ENCODE measurements at places on chromosomes 11 and 22.

DNA sequence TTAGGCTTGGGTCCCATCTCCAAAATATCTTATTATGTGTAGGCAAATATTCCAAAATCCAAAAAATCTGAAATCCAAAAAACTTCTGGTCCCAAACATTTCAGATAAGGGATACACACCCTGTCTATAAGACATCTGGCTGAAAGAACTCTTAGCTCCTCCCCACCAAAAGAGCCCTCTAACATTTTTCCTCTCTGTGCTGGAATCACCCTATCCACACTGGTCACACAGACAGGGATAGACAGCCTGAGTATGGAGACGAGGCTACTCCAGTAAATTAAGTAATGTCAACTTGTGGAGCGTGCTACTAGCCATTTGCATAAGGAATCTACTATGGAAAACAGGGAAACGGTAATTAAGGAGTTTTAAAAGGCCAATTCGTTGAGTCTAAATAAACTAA lies 24.9 kb downstream of the ATP6V1E1 start:
- DNase-seq: no peak

DNA sequence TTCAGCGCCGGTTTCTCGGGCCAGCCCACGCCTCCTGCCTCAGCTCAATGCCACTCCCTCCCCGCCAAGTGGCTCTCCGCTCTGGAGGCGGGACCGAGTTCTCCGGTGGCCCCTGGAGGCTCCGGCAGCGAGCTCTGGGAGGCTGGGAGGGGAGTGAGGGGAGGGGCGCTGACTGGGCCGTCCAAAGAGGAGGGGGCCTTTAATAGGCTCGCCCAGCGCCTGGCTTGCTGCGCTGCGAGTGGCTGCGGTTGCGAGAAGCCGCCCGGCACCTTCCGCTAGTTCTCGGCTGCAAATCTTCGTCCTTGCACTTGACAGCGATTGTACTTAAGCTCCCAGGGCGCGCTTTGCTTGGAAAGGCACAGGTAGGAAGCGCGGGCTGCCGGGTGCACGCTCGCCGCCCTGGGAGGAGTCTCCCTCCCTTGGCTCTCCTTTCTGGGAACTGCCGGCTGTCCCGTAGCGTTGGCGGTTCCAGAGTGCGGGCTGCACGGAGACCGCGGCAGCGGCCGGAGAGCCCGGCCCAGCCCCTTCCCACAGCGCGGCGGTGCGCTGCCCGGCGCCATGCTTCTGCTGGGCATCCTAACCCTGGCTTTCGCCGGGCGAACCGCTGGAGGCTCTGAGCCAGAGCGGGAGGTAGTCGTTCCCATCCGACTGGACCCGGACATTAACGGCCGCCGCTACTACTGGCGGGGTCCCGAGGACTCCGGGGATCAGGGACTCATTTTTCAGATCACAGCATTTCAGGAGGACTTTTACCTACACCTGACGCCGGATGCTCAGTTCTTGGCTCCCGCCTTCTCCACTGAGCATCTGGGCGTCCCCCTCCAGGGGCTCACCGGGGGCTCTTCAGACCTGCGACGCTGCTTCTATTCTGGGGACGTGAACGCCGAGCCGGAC lies at the start of gene ADAMTS15:
TSS of gene ADAMTS15 (plus strand) at position 230 of the 894 bp plus-strand sequence. CDS start at position 559, 329 bp downstream.
- no peak for DNase-seq

GRCh38 chr11:111976767-111977145 lies 39.6 kb downstream of the DIXDC1 start:
- no peak for DNase-seq

DNA sequence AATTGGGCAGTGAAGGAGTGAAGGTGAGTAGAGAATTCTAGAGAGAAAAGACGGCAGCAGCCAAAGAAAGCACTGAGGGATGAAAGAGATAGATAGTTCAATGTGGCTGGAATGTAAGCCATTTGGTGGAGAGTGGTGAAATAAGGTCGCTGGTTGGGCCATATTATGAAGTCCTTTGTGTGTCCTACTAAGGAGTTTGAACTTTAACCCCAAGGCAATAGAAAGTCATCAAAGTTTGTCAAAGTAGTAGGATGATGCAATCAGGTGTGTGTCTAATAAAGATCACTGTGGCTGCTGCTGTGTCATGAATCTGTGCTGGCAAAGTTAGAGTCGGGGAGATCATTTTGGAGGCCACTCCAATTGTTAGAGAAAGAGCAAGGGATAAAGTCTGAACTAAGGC lies 18.7 kb downstream of the RNF121 start:
- DNase-seq: no peak

GRCh38 chr22:37521236-37521739 lies 2.1 kb upstream of the CARD10 start:
- no peak for DNase-seq

GRCh38 chr11:72704028-72704782 lies 30.0 kb upstream of the PDE2A start:
- no peak for DNase-seq

GRCh38 chr11:18704045-18704645 lies 5.6 kb downstream of the TMEM86A start:
- DNase-seq: no peak

GRCh38 chr22:26135806-26136205 lies 33.5 kb upstream of the SEZ6L start:
- no peak for DNase-seq

DNA sequence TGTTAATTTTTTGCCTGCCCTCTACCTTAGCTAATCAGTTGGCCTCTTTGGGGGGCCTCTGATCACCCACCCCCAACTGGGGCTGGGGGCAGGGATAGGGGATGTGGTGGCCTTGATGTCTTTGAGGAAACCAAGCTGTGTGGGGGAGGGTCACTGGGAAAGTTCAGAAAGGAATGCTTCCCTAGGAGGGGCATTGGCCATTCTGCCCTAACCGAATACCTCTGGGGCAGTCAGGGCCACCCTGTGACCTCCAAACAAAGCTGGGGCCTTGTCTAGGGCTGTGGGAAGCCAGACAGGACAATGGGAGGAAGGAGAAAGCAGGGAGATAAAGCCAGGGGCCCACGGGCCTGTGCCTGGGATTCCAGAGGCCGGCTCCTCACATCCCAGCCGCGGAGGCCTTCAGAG lies 97.5 kb downstream of the TSPAN18 start:
- no peak for DNase-seq

GRCh38 chr22:31577711-31578110 lies 81.4 kb downstream of the SFI1 start:
- peak; percentile 91 for DNase-seq

DNA sequence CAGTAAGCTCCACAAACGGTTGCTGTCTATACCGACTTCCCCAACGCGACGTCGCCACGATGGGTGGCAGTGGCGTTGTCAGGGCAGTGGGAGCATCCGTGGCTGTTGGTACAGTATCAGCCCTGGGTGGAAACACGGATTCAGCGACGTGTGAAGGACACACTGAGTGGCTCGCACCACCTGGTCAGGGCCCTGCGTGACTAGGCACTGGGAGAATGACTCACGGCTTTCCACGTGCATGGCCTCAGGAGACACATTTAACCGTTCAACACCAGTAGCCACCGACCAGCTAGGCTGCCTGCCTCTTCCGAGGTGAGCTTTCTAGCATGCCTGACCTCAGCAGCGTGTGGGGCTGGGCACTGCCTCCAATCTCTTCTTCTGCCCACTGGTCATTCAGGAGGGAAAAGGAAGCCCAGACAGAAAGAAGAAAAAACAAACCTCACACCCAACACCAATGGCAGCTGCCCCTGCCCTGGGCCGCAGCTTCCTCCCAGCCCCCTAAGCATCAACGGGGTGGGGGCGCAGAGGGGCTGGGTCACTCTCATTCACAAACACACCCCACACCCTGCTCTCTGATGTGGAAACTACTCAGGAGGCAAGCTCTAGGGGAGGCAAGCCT lies 59.0 kb downstream of the MYH9 start:
- no peak for DNase-seq

- no peak for DNase-seq
Measured at GRCh38 chr22:47280301-47280700, 517.9 kb downstream of the TBC1D22A start.

DNA sequence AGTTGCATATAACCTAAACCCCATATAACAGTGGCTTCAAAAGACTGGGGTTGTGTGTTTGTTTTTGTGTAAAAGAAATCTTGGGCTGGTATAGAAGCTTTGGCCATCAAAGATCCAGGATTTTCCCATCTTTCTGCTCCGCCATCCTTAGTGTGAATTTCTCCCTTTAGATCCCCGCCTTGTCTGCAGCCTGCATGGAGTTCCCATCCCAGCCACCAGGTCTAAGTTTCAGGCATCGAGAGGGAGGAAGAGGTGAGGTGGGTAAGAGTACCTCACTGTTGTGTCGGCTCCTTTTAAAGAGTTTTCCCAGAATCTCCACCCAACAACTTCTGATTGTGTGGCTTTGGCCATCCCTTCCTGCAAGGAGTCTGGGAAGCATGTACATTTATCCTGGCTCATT lies 195.5 kb upstream of the SORL1-AS1 start:
- DNase-seq: no peak

DNA sequence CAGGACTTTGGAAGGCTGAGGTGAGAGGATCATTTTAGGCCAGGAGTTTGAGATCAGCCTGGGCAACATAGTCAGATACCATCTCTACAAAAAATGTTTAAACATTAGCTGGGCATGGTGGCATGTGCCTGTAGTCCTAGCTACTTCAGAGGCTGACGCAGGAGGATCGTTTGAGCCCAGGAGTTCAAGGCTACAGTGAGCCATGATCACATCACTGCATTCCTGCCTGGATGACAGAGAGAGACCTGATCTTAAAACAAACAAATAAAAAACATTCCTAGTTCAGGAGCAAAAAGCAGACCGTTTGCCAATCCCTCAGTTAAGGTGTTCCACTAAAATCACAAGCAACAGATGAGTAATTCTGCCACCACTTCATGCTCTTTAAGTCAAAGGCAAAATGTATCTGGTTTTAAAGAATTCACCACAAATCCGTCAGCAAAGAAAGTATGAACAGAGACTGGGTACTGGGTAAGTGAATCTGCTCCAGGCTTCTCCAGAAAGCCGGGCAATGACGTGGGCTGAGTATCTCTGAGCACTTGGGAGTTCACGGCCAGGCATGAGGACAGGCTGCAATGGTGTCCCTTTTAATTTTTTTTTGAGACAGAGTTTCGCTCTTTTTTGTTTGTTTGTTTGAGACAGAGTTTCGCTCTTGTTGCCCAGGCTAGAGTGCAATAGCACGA lies 19.5 kb downstream of the CLTCL1 start:
- no peak for DNase-seq

- no peak for DNase-seq
Measured at GRCh38 chr11:719214-720016, 13.4 kb downstream of the EPS8L2 start.

GRCh38 chr11:8194956-8195355 lies 26.1 kb upstream of the RIC3 start:
- no peak for DNase-seq

DNA sequence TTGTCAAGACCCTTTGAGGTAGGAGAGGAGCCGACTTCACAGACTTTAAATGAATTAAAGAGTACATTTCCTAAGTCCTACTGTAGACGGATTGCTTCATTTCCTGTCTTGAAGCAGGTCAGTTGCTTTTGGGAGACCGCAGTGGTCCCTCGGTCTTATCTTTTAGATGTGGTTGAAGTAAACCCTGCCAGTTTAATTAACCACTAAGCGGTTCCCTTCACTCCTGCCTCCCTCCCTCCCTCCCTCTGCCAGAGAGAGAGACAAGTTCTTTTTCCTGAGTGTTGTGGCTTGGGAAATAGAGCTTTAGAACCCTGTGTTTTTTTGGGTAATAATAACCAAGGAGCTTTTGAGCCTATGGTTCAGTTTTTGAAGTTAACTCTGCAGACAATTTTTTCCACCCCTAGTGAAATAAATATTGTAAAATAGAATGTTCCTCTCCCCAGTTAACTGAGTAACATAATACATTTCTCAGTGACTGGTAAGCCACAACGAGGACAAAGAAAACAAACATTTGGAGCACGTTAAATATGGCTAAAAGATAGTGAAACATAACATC lies 147.5 kb downstream of the LDLRAD3 start:
- no peak for DNase-seq

DNA sequence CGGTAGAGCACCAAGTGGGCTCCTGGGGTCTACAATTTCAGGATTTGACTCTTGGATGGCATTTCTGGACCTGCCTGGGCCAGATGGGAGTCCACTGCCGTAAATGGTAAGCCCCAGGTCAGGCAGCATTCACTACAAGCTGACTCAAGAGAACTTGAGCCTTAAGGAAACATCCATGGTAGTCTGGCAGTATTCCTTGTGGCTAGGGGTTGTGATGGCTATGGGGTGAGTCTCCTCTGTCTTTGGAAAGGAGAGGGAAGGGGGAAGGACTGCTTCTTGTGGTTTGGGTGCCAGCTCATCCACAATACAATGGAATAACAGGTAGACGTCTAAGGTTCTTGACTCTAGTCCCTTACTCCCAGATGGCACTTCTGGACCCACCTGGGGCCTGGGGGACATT lies 32.3 kb upstream of the POU2AF2 start:
- no peak for DNase-seq

DNA sequence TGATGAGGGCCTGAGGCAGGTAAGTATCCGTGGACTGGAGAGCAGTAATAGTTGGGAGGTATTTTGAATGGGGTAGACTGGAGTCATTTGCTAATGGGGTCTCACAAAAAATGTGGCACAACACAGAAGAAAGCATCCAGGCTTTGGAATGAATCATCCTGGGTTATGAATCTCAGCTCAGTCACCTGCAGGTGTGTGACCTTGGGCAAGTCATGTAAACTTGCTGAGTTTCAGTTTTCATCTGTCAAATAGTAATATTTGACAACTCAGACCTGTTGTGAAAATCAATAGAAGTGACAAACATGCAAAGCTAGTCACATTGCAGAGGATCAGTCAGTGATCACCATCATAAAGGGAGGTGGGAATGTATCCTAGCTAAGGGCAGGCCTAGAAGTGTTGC lies 232.0 kb upstream of the TENM4 start:
- no peak for DNase-seq

DNA sequence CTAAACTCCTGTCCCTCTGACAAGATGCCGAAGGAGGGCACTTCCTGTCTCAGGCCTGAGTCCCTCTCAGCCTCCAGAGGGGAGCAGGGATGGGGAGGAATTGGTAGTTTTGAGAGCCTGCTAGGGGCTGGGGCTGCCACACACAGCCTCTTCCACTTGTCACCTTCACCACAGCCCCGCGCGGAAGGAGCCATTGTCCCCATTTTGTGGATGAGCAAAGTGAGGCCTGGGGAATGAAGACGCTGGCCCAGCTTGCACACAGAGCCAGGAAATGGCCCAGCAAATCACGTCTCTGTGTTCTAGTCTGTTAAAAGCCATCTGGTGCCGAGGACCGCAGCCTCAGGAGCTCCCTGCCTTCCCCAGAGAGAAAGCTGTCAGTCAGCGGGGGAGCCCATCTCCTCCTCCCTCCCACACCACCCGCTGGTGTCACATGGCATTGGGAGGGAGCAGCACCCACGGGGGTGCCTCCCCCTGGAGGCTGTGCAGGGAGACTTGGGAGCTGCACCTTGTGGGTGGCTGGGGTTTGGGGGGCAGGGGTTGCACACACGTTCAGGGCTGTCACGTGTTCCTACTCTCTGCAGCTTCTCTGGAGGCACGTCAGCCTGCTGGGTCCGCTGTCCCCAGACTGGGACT lies 34.6 kb downstream of the RASD2 start:
- no peak for DNase-seq

- DNase-seq: no peak
Measured at GRCh38 chr11:35841733-35842132, 102.1 kb upstream of the LDLRAD3 start.

- DNase-seq: no peak
Measured at GRCh38 chr22:23268877-23269276, 88.6 kb downstream of the BCR start.

- DNase-seq: no peak
Measured at GRCh38 chr11:61869429-61869707, 22.0 kb downstream of the FADS3 start.

GRCh38 chr11:8008212-8008611 lies 21.1 kb downstream of the EIF3F start:
- DNase-seq: no peak

Measured in cerebellar nuclear complex (tissue), 1 donor.